Lower lobe of right lung (tissue), 2 donors: ENCODE measurements at places on chromosomes 5 and 9. TPM values are rescaled to one million over a fixed set of nuclear protein-coding genes. Genes with fewer than 3 reads are reported as not detected.
A peak's percentile ranks its signal among the peaks of the same experiment; 100 is the strongest.

REEP2 gene
- total RNA-seq = 0.80 TPM

KIF4B gene
- not detected for total RNA-seq

ANKRD18B gene
- 0.65 TPM for total RNA-seq

PIP5KL1 gene
- total RNA-seq = 11.5 TPM

CDC20B gene
- 0.24 TPM for total RNA-seq

HSPB3 gene
- total RNA-seq = not detected

IRX1 gene
- 6.0 TPM for total RNA-seq

CATSPER3 gene
- 0.68 TPM for total RNA-seq

BAAT gene
- total RNA-seq = not detected

SOHLH1 gene
- total RNA-seq = not detected

RASEF gene
- total RNA-seq = 11.5 TPM

TNFSF8 gene
- 3.5 TPM for total RNA-seq

GRCh38 chr9:131823701-131824146 is 83.8 kb upstream of the RAPGEF1 start:
- no peak for DNase-seq

GRCh38 chr5:159094745-159095144 is 5.0 kb downstream of the EBF1 start:
- DNase-seq = peak; percentile 45

- DNase-seq = no peak
Measured at GRCh38 chr9:123660691-123661466, 269.0 kb downstream of the DENND1A start.

GRCh38 chr9:126773004-126773607 is 31.7 kb upstream of the ZBTB43 start:
- DNase-seq = no peak

- no peak for DNase-seq
Measured at GRCh38 chr5:112635771-112636731, 101.6 kb upstream of the APC start.

- DNase-seq = no peak
Measured at GRCh38 chr5:175542232-175542965, 64.0 kb downstream of the SFXN1 start.

- no peak for DNase-seq
Measured at GRCh38 chr5:63961598-63962161, 565 bp downstream of the HTR1A start.

DNA sequence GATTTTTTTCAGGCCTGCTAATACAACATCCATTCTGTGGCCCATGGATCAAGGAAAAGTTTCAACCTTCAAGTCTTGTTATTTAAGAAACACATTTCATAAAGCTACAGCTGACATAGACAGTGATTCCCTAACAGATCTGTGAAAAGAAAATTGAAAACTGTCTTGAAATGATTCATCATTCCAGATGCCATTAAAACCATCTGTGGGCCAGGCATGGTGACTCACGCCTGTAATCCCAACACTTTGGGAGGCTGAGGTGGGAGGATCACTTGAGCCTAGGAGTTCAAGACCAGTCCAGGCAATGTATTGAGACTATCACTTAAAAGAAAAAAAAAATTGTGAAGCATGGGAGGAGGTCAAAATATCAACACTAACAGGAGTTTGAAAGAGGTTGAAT is 6.0 kb downstream of the RAPGEF6 start:
- DNase-seq = no peak

DNA sequence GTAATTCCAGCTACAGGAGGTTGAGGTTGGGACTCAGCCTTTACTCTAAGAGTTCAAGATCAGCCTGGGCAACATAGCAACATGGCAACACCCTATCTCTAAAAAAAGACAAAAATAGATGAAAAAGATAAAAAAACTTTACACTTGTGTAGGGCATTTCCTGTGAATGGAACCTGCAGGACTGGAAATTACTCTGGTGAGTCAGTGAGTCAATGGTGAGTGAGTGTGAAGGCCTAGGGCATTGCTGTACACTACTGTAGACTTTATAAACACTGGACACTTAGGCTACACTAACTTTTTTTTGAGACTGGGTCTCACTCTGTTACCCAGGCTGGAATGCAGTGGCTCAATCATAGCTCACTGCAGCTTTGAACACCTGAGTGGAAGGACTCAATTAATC is 19.5 kb upstream of the ARSI start:
- no peak for DNase-seq

DNA sequence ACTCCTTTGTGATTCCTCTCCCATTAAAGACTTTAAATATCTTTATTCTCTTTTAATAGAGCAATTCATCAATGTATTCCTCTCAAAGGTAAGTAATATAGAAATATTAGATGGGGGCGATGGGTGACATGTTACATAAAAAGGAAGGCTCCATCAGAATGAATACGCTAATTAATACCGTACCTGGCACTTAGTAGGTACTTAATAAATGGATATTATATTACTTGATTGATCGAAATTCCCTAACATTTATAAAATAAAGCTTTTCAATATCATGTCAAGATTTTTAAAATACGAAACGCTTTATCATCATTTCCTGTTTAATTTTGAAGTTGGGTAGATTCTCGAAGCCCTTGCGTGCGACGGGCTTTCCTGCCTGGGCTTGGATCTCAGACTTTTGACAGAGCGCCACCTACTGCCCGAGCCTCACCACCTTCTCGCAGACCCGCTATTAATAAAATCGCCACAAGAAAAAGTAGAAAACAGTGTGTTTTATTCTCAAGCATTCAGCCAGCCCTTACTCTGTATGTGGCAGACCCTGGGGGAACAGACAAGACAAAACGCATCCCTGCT is 99.4 kb downstream of the C5orf15 start:
- DNase-seq = peak; percentile 82

GRCh38 chr5:10466446-10467073 is 24.9 kb downstream of the ROPN1L start:
- DNase-seq = no peak

DNA sequence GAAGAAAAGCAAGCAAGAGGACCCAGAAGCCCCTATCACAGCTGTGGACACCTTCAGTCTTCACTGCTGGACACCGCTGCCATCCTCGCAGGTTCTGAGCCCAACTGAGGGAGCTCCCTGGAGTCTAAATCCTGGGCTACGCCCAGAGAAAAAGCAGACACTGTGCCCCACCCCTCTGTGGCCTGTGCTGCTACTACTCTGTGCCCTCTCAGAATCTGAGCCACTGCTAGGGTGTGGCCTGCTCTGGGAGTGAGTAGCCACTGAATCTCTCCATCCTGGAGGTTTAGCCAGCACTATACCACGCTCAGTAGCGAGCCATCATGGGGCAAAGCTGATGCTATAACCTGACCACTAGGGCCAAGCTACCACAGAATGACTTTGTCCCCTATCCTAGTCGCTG is 338.2 kb downstream of the NPR3 start:
- DNase-seq = no peak

DNA sequence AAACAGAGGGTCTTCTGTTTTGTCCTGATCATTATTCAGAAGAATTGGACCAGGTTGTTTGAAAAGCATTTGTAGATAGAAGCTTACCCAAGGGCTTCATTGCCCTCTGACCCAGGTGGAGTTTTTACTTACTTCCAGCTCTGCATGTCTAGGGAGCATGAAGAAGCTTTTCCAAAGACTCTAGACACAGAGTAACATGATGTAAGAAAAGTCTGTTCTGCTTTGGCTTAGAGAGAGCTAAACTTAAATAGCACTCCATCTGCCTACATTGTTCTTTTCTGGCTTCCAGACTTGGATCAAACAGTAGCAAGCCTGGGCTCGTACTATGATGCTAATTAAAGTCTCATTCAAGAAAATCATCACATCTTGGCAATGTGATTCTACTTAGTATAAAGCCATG is 112.1 kb downstream of the SNCAIP start:
- no peak for DNase-seq

DNA sequence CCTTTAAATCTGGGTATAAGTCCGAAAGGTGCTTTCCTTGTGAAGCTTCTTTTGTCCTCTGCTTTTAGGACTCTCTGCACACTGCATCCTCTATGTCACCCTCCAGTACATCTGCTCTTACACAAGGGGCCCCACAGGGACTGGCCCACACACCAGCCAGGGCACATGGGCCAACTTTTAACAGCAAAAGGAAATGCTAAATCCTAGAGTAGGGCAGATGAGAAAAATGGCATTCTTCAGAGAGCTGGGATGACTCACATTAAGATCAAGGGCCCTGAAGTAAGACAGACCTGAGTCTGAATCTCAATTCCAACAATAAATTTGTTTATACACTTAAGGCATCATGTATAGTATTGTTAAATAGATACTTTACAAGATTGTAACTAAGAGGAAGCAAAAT is 40.3 kb upstream of the CDKN2B start:
- DNase-seq = no peak

DNA sequence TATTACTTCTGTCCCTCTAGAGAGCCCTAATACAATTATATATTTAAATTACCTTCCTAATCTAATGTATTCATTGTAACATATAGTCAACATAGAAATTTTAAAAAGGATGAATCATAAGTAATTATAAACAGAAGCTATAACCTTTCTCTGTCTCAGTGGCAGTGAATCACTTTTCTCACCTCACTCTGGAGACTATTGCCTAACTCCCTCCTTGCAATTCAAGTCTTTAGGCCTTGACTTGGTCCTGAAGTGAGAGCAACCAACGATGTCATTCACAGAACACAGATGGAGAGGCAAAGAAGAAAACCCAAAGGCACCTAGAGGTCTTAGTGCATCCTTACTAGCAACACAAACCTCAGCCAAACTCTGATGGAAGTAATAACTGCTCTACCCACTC is 133.3 kb upstream of the DPYSL3 start:
- DNase-seq = no peak

- no peak for DNase-seq
Measured at GRCh38 chr5:135007749-135008363, 26.2 kb downstream of the PITX1 start.

DNA sequence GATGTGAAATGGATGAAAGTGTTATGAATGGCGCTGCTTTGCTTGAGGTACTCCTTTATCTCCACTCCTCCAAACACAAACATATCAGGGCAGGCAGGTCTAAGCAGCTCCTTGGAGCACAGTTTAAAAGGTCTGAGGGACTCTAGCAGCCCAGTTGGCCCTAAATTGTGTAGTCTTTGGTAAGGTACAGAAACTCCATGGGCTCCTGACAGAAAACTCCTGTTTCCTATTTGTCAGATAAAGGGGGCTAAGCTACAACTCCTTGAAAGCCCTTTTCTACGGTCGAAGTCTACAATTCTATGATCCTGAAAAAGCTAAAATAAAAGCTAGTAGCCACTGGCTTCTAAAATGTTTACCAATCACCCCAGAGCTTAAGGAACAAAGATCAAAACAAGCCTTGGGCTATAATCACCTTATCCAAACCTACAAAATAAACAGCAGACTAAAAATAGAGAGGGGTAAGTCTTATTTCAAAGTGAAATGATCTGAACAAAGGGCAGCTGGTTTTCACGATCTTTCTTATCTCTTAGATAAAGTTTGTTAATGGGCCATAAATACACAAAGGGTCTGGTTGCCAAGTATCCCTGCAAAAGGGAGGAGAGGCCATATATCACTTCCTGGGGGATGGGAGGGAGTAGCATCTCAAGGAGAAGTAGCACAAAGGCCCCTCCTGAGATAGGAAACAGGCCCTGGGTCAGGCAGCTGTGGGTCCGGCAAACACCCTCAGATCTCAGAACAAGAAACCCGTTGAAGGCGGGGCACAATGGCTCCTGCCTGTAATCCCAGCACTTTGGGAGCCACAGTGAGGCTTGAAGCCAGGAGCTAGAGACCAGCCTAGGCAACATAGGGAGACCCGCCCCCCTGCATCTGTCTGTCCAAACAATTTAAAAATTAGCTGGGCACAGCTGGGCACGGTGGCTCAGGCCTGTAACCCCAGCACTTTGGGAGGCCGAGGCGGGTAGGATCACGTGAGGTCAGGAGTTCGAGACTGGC is 28.3 kb upstream of the DENND4C start:
- no peak for DNase-seq

DNA sequence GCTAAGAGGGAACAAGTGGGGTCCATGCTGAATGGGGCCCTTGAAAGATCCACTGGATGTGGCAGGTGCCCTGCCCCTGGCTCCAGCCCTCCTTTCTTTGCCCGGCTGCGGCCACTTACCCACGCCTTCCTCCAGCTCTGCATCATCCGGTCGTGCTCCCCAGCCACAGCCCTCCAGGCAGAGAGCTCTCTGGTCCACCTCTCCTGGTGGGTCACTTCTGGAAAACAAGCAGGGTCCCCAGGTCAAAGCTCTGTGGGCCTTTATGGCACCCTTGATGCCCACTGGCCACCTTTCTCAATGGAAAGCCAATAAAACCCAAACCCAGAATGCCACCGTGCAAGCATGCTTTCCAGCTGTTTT is 45.0 kb downstream of the SECISBP2 start:
- no peak for DNase-seq

DNA sequence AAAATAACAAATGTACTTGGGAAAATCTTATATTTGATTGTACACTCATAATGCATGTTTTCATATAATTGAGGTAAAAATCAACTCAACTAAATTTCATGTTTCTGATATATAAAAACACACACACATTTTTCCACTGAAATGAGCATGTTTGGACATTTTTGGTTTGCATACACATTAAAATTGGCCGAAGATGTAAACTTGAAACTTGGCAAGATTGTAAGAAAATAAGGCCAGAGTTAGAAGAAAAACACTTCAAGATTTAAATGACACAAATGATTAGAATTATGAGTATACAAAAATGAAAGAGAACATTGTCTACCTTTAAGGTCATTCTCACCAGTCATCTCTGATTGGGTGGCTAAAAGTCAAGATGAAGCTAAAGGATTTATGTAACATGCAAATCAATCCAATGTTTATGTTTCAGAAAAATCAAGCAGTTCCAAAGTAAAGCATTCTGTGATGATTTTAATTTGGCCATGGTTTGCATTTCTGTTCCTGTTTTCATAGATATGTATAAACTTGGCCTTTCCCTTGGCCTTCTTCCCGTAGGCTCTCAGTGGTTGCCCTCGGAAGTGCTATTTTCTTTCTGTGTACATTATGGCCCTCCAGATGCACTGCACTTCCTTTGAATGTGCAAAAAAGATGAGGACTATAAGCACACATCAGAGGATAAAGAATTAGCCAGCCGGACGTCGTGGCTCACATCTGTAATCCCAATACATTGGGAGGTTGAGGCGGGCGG is 1105.4 kb upstream of the DMAC1 start:
- no peak for DNase-seq

DNA sequence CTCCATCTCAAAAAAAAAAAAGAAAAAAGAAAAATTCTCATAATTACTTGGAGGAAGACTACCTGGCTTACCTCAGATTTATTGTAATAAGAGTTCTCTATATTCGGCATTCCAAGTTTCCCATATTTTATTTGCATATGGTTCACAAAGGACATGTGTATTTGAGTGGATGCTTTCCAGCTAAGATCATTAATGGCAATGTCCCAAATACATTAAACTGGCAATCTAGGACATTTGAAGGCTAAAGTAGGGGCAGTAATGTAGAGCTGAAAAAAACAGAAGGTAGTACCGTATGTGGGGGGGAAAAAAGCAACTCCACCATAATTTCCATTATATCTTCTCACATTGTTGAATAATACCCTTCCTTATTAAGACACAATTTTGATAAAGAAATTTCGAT is 4.9 kb downstream of the TUT7 start:
- DNase-seq = no peak

GRCh38 chr5:77452351-77452750 is 39.8 kb downstream of the WDR41 start:
- no peak for DNase-seq
